ENCODE measurements at places on chromosomes 6 and 20.

GRCh38 chr6:47147836-47148344 is 105.8 kb upstream of the ADGRF1 start:
- no peak for DNase-seq

DNA sequence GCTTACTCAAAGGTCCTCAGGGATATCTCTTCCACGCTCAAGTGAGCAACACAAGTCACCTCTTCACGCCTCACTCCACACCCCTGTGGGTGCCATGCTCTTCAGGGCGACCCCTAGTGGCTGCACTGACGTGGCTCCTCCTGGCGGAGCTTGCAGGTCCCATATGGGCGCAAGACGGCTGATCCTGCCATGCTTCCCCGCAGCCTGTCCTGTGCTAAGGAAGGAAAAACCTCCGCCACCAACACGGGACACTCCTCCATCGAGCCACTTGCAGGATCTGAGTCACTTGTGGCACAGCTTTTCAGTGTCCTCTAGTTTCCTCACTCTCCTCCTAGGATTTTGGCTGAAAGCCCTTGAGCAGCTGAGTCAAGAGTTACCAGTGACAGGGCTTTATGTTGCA is 90.7 kb downstream of the KHDC1L start:
- peak; percentile 30 for DNase-seq

GRCh38 chr20:56828402-56828801 is 199.3 kb downstream of the TFAP2C start:
- no peak for DNase-seq

DNA sequence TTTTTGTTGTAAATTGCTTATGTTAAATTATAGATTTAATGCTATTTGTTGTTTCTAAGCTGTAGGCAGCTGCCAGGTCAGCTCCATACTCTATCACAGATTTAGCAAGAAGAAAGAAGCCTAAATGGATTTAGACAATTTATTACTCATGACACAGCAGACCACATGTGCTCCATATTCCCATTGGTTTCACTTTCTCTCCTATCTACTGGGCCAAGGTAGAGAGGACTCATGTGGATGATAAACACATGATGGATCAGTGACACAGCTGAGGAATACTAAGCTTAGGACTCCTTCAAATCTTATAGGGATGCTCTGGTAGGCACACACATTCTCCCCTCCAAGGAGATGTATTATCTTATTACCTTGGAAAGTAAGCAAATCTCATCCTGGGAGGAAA is 553.0 kb upstream of the ADGRB3 start:
- DNase-seq, result no peak

GRCh38 chr20:48190757-48191156 is 405.5 kb upstream of the SULF2 start:
- no peak for DNase-seq

DNA sequence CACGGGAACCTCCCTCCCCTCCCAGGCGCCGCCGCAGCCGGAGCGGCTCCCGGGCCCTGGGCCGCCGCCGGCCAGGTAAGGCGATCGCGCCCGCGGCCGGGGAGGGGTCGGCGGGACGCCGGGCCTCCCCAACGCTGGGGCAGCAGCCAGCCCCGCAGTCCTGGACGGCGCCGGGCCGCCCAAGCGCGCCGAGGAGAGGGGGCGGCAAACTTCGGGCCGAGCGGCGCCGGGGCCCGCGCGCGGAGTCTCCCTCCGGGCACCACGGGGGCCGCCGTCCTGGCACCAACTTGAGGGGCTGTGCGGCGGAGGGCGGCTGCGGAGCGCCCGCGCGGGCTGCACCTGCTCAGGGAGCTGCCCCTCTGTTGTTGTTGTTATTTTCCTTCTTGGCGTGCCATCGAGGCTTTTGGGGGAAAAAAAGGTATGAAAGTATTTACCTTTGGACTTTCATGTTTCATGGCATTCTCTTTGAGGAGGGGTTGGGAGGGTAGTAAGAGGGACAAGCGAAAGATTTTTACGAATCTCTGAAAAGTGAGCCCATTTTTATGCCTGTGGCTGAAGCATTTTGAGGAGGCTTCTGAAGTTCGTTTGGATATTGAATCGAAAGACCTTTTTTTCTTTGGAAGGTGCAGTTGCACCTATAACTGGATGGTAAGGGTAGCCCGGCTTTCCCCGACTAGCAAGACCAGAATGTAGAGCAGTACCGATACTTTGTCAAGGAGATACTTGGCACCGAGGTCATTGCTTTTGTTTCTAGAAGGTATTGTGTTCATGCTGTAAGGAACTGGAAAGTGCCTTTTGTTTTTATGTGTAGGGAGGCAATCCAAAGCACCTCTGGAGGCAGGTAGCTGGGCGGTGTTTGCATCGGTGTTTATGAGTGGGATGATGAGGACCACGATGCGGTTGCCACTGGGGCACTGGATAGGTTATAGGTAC is at the start of gene RNF182:
Gene RNF182, plus strand, starts transcription at position 4 of the 933 bp plus-strand sequence. CDS start 52,168 bp downstream, outside the sequence.
- DNase-seq, result peak; percentile 20

DNA sequence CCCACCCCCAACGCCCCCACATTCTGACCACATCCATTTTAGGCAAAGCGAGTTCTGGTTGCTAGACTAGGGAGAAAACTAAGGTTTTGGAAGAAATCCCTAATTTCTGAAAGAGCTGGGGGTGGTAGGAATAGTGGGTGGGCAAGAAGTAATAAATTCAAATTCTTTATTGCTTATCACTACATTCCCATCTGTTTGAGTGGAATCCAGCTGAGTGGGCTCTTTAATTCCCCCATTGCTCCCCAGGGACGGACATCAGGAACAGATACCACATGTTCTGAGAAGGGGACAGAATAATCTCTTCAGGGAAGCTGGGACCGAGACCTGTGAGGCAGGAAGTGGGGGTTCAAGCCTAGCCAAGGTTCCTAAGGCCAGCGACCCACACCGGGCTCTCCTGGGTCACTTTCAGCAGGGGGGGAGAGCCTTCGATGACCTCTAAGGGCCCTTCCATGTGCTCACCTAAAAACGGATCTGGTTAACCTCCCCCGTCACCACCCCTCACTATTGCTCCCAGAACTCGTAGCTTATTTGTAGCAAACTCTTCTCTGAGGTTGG is 42.3 kb upstream of the MRPS10 start:
- no peak for DNase-seq

GRCh38 chr6:42073287-42073686 is 23.0 kb downstream of the TAF8 start:
- DNase-seq, result peak; percentile 14

GRCh38 chr6:163813979-163814493 is 399.5 kb downstream of the QKI start:
- DNase-seq, result no peak

DNA sequence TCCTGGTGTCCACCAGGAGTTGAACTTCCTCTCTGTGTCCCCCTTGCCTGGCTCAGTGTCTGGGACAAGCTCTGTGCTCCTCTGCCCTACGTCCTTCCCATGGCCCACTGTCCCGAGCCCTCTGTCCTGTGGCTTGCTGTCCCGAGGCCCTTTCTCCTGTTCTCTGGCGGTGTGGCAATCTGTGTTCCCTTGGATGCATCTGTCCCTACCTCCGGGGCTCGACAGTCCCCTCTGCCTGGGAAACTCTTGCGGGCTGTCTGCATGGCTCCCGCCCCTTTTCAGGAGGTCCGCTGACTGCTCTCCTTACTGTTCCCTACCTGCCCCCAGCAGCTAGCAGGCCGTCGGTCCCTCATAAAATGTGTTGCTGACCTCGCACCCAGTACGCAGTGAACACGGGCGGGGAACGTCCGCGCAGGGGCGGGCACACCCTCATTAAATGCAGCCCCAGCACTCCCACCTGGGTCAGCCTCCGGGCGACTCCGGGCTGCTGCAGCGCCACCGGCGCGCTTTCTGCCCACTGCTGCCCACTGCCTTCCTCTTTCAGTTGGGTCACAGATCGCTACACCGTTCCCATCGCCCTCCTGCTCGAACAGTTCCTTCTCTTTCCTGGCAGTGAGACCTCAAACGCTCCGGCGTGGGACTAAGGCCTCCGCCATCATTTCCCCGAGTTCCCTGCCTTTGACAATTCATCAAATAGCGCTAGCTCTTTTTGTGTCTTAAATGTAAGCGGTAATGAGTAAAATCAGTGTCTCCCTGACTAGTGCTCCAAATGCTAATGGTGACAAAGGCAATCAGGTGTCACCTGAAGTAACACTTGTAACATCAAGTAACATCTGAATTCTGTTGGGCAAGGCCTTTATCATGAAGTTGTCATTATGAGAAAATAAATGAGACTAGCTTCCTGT is 60.5 kb downstream of the RSPH3 start:
- no peak for DNase-seq

DNA sequence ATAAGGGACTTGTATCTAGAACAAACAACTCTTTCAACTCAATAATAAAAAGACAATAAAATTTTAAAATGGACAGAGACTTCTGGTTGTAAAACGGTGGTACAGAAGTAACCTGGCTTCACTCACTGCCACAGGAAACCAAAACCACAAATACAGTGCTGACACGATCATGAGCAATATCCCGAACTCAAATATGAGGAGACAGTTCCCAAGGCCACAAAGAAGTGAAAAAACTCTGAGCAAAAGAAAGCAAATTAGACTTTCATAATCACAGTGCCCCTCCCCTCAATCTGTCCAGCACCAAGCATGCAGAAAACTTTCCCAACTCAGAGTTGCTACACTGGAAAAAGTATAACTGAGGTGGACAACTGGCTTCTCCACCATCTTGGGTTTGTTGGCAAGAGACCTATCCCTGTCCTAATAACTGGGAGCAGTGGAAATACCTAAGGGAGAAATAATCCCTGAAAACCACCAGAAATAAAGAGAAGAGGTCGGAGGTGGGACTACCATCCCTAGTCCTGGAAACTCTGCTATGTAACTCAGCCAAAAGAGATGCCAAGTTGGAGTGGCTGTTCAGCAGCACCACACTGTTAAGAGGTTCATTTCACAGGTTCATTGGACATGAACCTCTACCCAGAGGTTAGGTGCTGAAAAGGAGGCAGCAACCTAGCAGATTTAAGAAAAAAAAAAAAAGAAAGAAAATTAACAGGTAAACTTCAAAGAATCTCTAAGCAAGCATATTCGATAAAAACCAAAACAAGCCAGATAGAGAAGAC is 55.5 kb downstream of the REV3L start:
- peak; percentile 82 for DNase-seq

DNA sequence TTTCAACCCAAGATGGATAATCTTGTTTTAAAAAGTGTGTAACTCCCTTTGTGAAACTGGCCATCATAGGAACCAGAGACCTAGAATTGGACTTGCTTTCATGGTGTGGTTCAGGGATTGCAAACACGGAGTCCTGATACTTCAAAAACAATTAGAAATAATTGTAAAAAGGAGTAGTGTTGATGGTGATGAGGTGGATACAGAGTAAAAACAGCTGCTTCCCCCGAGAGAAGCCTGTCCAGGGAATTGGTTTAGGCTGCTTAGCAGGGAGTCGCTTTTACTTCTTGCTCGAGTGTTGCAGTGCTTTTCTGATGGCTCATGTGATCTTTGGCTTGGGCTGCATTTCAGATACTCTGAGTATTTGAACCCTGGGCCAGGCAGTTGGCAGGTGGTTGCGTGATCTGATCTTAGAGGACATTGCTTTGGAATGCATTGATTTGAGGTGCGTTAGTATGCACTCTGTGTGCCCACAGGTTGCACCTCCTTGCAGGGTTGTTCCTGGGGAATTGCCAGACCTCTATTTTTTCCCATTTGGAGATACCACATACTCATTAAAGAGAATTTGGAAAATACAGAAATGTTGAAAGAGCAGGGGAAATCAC is 19.5 kb downstream of the KIF3B start:
- no peak for DNase-seq

- DNase-seq, result peak; percentile 31
Measured at GRCh38 chr6:136720045-136720770, 72.1 kb downstream of the MAP3K5 start.

All from activated CD4-positive, alpha-beta T cell treated with anti-CD3 and anti-CD28 coated beads, Interleukin-2, amount 50 U/mL, for 16 hours (primary cell).